ENCODE measurements at places on chromosomes 2 and 18.

GRCh38 chr18:2337552-2338141, 233.7 kb downstream of the METTL4 start:
- peak; percentile 22 for DNase-seq

DNA sequence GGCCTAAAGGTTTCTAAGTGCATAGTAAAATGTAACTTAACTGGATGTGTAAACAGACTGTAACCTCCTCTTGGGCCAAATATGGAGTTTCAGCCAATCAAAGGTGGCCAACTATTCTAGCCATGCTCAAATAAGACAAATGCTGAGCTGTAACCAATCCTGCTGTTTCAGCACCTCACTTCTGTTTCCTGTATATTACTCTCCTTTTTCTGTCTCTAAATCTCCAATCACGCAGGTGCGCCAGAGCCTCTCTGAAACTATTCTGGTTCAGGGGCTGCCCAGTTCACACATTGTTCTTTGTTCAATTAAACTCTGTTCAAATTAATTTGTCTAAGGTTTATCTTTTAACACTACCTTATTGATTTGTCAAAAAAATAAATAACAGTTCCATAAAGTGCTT, 532.7 kb upstream of the DCC start:
- DNase-seq = no peak

- DNase-seq = no peak
Measured at GRCh38 chr18:22459491-22459890, 41.8 kb upstream of the CTAGE1 start.

- DNase-seq = no peak
Measured at GRCh38 chr2:220002251-220002650, 374.8 kb downstream of the SLC4A3 start.

GRCh38 chr2:141348481-141348880, 782.3 kb downstream of the LRP1B start:
- DNase-seq = no peak

GRCh38 chr18:427005-427404, 73.5 kb downstream of the COLEC12 start:
- DNase-seq = no peak

DNA sequence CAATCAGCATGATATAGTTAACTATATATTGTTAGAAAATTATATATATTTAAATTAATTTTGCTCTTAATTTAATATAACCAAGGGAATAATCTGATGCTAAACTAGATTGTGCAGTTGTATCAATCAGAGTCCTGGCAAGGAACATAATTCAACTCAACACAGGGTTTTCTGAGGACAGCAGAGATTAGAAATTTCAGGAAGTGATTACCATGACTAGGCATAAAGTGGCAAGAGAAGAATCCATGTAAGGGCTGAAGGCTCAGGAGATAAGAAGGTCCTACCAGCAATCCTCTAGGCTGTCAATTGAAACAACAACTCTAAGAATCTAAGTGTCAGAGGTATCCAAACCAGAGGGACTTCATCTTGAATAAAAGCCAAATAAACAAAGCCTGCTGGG, 807.8 kb downstream of the DSC3 start:
- no peak for DNase-seq

DNA sequence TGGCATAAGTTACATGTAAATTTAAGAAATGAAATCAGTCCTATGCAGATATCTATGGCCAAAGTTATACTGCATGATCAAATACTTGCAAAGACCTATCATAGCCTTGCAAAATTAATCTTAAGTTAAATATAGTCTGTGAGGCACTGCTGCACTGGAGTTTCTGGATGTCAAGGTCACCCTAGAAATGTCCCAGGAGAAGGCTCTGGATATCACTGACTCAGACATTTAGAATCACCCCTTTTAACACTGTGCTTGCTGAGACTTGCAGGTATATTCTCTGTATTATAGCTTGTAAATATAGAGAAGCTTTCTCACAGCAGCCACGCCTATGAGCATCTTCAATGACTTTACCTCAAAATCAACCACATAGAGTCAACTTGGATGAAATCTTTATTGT, 51.5 kb downstream of the ETAA1 start:
- DNase-seq = no peak

GRCh38 chr2:110124939-110125691, 9.5 kb upstream of the MALL start:
- no peak for DNase-seq

DNA sequence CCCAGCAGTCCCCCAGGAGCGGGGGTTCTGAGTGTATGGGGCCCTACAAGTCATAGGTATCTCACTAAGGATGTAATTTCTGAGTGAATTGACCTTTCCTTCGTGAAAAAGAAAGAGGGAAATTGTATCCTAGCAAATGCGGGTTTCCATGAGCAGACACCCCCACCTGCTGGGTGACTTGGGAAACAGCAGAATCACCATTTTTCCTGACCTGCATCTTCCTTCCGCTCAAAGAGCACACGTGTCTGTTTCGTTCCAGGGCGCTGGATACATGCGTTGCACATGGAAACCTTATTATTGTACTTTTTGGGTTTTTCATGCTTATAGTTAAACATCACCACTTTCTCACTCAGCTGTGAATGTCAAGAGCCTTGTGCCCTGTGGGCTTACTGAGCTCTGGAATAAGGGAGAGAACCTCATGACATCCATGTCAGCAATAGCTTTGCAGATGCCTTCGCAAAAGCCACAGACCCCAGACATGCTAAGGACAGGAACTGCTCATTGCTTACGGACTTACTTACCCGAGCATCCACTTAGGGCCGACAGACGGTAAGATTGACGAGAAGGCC, 132.8 kb downstream of the TPO start:
- DNase-seq = no peak

DNA sequence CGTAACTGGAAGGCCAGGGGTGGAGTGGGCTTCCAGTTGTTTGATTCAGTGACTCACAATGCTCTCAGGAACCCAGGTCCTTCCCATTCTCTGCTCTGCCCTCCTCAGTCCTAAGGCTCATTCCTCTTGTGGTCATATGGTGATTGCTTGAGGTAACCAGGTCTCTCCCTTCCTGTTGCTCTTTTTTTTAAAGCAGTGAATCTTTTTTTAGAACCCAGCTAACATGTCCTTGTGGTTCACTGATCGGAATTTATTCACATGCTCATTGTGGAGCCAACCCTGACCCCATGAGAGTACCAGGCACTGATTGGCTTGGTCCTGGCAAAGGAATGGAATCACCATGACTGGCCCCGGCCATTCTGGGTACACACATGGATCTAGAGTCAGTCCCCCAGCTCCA, 7.4 kb downstream of the THNSL2 start:
- no peak for DNase-seq

DNA sequence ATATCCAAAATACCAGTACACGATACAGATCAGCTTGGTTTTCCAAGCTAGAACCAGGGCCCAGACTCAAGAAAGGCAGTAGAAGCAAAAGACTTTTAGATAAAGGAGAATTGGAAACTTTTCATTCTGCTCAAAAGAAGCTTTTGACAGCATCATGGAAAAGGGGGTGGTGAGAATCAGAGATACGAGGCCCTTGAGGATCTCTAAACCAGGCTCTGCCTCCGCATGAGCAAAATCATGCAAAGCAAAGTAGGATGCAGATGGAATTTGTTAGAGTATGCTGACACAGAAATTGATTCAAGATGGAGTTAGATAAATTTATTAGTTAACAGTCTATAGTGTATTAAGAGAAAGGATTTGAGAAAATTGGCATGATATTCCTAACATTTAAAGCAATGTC, 39.8 kb downstream of the FAM98A start:
- DNase-seq = no peak

- DNase-seq = no peak
Measured at GRCh38 chr2:28951910-28952835, 28.9 kb upstream of the TOGARAM2 start.
